IPS DF 6.9 (cell line): ENCODE measurements at places on chromosomes 1 and 21.

DNA sequence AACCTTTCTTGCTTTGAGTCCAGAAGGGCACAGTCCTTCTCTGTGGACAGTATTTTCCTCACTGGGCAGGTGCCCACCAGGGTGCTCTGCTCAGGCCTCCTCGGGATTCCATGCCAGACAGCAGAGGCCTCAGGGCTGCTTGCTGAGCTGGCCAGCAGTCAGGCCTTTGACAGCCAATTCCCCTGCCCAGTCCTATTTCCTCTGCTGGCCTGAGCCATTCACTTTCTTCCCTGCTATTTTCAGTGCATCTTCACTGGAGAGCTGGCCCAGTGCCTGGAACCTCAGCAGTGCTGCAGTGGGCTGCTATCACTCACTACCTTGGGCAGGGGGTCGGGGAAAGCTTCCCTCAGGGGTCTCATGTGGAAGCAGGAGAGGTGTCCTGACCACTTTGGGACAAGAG lies 33.2 kb downstream of the KCNA10 start:
- no peak for DNase-seq

- DNase-seq: no peak
Observed at GRCh38 chr1:38652217-38652616, 207.4 kb downstream of the RRAGC start.

- no peak for DNase-seq
Observed at GRCh38 chr1:191528275-191528674, 630.0 kb upstream of the RGS18 start.

DNA sequence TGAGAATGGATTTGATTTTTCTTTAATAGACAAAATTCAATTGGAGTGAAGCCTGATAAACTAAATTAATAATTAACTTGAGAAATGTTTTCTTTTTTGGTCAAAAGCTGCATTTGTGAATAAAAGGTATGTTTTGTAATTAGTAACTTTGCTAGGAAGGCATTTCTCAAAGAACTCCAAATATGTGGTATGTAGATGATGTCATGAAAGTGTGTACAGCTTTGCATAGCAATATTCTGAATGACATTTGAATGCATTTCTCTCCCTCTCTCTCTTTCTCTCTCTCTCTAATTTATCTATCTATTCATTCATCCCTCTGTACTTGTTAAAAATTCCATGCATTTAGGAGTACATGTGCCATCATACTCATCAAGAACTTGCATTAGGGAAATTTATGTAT lies 109.1 kb upstream of the ADAMTS5 start:
- DNase-seq: no peak

DNA sequence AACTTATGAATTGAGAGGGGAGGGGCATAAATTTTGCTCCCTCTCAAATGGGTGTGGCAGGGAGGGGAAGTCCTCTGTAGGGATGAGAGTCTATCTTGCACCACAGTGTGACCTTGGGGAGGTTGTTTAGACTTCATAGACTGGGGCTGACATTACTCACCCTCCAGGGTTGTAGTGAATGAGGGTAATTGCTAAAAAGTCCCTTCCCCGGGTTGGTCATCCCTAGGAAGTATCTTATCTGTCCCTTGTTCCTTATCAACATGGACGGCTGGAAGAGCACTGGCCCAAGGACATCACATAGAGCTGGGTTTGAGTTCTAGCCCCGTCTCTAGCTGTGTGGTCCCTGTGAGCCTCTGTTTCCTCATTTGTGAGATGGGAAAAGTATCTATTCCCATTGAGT lies 52.4 kb upstream of the SLC2A1 start:
- DNase-seq: no peak

DNA sequence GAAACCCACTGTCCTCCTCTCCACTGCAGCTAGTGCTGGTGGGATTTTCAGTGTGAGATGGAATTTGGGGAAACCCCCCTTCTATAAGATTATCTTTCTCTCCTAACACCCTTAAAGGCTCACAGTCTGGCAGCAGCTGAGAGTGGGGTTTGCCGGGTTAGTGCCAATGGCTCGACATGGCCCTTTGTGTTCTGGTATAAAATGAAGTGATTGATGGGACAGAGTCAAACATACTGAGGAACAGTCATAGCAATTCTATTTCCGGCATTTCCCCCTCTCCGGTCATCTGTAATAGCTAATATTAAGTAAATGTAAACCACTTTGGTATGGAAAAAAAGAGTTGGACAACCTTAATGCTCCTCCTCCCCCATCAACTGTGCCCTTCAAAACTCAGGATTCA lies 37.6 kb downstream of the TFF3 start:
- DNase-seq: no peak

DNA sequence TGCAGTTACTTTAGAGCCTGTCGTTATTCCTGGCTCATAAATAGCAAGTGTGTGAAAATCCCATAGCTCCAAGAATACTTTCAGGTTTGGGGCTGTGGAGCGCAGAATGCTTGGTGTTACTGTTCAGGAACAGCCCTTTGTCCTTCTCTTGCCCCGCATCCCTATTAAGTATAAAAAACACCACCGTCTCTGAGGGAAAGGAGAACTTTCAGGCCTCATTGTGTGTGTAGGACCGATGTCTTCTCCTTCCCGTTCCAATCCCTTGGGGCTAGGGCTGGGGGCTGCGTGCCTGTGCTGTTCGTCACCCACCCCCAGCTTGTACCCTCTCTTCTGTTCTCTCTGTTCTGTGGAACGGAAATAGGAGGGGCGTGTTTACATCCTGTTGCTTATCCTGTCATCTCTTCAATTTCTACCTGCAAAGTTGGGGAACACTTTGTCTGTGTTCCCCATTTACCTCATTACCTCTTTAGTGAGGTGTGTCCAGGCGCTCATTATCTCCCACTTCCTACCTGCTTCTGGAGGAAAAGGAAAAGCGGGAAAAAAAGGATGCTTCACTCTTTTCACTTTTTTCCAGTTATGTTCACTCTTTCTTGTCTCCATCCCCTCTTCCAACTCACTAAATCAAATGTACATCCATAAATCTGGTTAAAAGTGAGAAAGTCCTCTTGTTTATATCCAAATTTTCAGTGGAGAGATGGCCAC lies 788 bp upstream of the TXNIP start:
- no peak for DNase-seq

DNA sequence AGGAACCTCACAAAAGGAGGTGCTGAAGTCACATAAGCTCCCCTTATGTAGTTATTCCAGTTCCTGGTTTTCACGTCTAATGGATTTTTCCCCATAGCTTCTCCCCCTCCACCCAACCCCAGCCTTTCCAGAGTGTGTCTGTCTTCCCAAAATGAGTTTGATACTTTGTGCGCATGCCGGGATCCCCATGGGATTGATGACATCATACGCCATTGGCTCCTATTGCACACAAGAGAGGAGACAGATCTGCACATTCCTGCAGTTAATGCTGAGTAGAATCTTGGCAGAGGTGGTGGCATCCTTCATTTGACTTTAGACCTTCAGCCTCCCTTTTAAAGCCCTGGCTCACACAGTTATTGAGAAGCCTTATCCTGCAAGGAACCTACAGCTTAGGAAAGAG lies 71.4 kb downstream of the DDR2 start:
- no peak for DNase-seq
